ENCODE measurements at places on chromosomes 13 and 19.

GRCh38 chr13:113216254-113217048 is 7.0 kb downstream of the CUL4A start:
- no peak for DNase-seq

DNA sequence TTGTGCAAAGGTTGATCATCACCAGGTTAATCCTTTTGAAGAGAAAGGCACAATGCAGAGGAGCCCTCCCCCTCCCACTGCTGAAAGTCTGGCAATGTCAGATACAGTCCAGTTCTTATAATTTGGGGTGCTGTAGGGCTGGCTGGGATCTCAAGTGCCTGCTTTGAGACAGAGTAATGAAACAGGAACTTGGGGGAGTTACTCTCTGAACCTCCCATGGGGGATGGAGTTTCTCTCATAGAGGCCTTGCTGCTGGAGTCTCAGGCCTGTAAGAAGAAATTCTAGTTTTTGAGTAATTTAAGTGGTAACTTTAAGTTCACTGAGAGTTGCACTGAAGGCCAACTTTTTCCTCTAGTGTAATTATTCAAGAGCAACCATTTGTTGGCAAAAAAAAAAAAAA is 410.5 kb downstream of the KCNRG start:
- DNase-seq = no peak

GRCh38 chr19:2084993-2085720 is 11.0 kb downstream of the MOB3A start:
- no peak for DNase-seq

DNA sequence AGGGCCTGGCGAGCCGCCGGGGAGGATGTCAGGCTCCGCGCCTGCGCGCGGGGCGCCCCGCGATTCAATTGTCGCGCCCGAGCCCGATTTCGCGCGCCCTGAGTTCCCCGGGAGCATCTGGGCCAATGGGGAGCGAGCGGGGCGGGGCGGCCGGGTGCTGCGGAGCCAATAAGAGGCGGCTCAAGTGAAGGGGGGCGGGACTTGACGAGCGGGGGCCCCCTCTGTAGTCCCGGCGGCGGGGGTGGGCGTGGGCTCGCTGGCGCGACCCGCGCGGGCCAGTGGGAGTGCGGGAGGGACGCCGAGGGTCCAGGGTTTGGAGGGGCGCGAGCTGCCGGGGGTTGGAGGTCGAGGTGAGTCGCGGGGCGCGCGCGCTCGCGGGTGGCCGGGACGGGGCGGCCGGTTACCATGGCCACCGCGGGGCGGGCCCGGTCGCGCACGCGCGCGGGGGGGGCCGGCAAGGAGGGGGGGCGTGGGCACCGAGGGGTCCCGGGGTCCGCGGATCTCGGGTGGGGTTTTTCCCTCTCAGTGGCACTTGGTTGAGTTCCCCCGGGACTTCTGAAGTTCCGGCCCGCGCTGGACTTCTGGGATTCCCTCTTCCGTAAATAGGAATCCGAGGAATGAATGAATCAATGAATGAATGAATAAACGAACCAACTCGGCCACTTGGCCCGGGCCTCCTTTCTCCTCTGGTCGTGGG is 744 bp downstream of the UHRF1 start:
- peak; percentile 92 for DNase-seq

- no peak for DNase-seq
Measured at GRCh38 chr13:75333103-75333502, 148.9 kb downstream of the TBC1D4 start.

DNA sequence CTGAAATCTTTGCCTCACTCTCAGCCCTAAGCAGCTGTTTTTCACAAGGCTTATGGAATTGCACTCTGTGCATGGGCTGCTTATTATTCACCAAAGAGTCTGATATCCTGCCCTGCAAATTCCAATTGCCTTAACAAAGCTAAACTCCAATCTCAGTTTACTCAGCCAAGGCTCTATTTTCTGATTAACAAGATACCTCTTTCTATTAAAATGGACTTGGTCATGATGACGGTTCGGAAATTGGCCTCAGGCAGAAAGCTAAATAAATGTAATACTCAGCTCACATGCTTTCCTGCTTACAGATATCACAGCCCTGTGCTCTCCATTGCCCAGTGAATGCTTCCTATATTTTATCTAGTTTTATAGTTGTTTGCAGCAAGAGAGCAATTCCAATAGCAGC is 1270.8 kb downstream of the PCDH9 start:
- DNase-seq = no peak

DNA sequence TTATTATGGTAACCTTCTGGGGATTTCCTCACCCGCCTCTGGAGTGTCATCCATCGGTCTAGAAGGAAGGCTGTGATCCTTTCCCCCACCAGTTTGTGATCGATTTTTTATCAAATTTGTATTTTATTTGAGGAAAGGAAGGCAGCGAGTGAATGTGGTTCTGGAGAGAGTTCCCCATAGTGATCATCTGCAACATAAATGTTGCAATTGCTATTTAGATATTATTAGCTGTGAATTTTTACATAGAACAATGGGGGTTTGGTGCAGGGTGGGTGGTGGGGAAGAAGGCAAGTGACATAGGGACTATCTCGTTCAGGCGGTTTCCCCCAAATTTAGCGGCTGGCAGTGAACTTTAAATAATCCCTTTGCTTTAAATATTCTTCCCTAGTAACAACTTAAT is 1.2 kb downstream of the CDK8 start:
- no peak for DNase-seq

- DNase-seq = no peak
Measured at GRCh38 chr19:17767559-17767958, 16.3 kb downstream of the FCHO1 start.

- DNase-seq = peak; percentile 74
Measured at GRCh38 chr13:97279913-97280312, 57.8 kb downstream of the MBNL2 start.

GRCh38 chr13:34672631-34673030 is 269.4 kb upstream of the NBEA start:
- no peak for DNase-seq

- no peak for DNase-seq
Measured at GRCh38 chr13:94537740-94538630, 58.0 kb downstream of the TGDS start.

DNA sequence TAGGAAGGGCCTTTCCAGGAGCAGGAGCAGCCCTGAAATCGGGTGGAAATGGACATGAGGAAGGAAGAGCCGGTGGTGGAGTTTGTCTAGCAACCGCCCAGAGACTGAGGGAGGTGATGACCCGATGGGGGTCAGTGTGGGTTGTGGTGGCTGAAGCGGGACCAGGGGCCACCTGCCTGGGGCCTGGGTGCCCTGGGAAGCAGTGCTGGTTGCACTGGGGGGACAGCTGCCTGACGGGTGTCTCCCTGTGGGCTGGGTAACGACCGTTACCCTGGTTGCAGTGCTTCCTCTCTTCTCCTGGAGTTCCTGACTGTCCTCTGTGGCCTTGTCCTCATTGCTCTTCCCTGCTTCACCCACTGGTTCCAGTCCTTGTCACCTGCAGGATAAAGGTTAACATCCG is 13.0 kb downstream of the ZNF536 start:
- no peak for DNase-seq

- DNase-seq = no peak
Measured at GRCh38 chr13:105572401-105572800, 963.1 kb downstream of the EFNB2 start.

- DNase-seq = no peak
Measured at GRCh38 chr13:46544208-46544607, 8.8 kb upstream of the LRCH1 start.

- no peak for DNase-seq
Measured at GRCh38 chr19:8107301-8107903, 42.0 kb downstream of the FBN3 start.

DNA sequence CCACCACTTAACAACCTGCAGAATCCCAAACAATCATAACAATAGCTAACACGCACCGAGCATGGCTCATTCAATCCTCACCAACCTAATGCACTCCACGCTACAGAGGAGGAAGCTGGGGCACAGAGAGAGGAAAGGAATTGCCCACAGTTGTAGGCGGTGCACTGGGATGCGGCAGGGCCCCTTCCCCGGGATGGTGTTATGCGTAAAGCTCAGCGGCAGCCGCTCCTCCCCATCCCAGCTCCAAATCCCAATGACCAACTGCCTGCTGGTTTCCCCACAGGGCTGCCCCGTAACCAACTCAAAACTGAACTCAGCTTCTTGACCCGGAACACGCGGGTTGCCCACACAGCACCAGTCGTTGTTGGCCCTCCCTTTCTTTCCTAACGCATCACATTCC is 42.2 kb downstream of the SERP2 start:
- no peak for DNase-seq

DNA sequence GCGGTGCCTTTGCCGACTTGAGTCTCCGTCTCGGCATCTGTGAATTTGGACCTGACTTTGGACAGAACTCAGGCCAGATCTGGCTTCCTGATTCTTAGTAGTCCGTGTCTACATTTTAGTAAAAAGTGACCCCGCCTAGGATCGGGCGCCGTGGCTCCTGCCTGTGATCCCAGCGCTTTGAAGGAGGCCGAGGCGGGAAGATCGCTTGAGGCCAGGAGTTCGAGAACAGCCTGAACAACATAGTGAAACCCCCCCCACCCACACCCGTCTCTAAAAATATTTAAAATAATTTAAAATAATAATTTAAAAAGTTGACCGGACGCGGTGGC is 849 bp upstream of the TCF3 start:
- DNase-seq = no peak

- no peak for DNase-seq
Measured at GRCh38 chr19:14383661-14384555, 2.7 kb downstream of the ADGRE5 start.

DNA sequence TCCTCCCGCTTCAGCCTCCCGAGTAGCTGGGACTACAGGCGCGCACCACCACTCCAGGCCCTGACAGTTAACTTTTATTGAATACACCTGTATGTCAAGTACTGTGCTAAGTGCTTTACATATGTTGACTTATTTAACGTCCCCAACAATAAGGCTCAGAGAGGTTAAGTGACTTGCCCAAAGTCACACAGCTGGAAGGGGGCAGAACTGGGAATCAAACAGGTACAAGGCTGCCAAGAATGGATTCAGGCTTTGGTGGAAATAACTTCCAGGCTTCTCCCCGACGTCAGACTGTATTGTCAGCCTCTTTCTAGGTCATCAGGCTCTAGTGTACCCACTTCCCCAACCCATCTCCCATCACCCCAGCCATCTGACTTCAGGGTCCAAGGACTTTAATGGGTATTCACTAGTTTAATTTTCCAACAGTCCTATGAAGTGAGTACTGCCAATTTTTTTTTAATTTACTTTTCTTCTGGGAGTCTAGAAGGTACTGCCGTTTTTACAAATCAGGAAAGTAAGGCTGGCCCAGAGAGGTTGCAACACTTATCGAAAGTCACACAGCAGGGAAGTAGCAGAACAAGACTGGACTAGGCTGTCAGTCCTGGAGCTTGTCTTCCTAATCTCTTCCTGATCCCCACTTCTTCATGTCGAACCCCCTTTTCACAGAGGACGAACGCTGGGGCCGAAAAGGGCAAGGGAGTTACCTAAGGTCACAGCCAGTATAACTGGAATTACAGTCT is 4.9 kb upstream of the CKM start:
- no peak for DNase-seq

- no peak for DNase-seq
Measured at GRCh38 chr13:29573190-29573589, 22.3 kb downstream of the SLC7A1 start.

DNA sequence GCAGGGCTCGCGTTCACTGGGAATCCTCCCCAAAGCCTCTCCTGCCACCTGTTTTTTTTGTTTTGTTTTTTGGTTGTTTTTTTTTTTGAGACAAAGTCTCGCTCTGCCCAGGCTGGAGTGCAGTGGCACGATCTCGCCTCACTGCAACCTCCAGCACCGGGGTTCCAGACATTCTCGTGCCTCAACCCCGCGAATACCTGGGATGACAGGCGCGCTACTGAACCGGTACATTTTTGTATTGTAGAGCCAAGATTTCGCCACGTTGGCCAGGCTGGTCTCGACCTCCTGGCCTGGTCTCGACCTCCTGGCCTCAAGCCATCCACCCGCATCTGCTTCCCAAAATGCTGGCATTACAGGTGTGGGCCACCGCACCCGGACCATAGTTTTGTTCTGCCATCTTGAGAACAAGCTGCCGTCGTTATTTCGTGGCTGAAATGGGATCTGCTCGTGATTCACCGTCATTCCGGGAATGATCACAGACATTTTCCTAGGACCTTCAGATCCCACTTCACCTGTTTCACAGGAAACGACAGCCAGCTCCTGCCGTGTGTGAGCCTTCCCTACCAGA is 46.8 kb downstream of the OXGR1 start:
- DNase-seq = no peak

GRCh38 chr19:55830656-55831055 is 1.1 kb downstream of the NLRP11 start:
- DNase-seq = no peak

DNA sequence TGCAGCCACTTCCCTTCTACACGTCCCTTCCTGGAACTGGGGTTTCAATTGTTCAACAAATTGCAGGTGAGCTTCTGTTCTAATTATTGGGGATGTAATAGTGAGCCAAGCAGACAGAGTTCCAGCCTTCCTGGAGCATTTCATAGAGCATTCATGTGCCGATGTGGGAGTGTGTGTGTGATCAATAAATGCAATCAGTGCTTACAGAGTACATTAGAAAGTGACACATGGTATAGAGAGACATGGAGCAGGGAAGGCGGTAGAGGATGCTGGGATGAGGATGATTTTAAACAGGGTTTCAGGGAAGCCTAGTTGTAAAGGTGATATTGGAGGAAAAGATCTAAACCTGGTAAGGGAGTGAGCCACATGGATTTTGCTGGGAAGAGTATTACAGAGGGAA is 21.7 kb upstream of the PCDH8 start:
- no peak for DNase-seq

DNA sequence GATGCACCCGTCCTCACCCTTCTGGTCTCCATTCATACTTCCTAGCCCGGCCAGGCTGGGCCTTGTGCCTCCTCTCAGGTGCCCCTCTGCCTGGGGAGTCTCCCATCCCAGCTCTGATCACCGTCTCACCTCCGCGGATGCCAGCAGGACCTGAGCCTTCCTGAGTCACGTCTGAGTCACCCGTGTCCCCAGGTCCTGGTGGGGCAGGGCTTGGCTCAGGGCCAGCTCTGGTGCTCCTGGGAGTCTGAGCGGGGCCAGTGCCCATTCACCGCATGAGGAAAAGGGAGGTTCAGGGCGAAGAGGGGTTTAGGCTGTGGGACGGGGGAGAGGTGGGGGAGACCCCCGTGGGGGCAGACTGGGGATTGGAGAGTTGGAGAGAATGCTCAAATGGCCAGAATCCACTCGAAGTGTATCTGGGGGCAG is 593 bp downstream of the ATP8B3 start:
- no peak for DNase-seq

GRCh38 chr13:80360453-80360800 is 19.5 kb upstream of the SPRY2 start:
- peak; percentile 52 for DNase-seq

DNA sequence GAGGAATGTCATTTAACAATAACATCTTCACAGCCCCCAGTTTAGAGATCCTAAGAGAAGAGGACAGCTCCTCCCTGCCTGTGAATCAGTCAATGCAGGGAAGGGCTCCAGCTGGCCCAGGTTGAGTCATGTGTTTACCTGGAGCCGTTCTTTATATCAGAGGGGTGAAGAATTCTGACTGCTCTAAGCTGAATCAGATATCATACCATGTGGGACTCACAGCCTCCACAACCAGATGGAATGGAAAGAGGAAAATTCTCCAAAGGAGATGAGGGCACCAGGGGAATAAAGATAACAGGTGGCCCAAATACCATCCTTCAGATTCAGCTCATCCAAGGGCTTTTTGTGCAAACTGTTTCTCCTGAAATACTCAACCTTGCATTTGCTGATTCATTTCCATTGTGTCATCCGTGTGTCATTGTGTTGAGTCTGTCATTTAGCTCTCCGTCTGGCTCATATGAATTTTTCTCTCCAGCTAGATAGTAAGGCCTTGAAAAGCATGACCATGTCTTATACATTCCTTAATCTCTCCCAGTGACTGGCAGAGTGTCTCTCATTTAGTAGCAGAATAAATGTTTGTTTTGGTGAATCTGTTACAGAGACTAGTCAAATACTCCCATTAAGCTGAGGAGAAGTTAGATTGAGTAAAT is 217.9 kb downstream of the RFC3 start:
- DNase-seq = no peak
